ENCODE measurements at places on chromosomes 16 and 17.

DNA sequence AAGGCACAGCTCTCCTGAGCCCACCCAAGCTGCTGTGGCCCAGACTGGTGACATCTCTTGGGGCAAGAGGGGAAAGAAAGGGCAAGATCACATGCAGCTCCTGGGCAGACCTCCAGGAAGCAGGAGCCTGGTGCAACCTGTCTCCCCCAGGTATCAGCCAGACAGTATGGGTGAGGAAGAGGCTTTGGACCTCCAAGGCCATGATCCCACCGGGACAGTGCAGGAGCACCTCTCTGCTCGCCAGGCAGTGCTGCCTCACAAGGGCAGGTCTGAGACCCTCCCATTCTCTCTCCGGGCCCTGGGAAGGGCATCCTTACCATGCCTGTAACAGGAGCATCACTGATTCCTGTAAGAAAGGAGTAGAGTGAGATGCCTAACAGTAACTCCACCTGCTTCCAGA, 25.6 kb upstream of the COG7 start:
- DNase-seq, result no peak

GRCh38 chr17:54784305-54784704, 116.3 kb upstream of the TOM1L1 start:
- no peak for DNase-seq

GRCh38 chr16:55685973-55686372, 30.2 kb downstream of the SLC6A2 start:
- no peak for DNase-seq

GRCh38 chr17:35740216-35740615, 8.8 kb downstream of the RASL10B start:
- no peak for DNase-seq

GRCh38 chr16:50448522-50448921, 79.7 kb upstream of the BRD7 start:
- no peak for DNase-seq

Measured in RCC 7860 (cell line).